ENCODE measurements at places on chromosomes 6 and 20.

- DNase-seq: no peak
Observed at GRCh38 chr6:52572536-52572935, 4.3 kb downstream of the TRAM2 start.

- no peak for DNase-seq
Observed at GRCh38 chr6:35426074-35426473, 26.1 kb upstream of the FANCE start.

- no peak for DNase-seq
Observed at GRCh38 chr20:47361057-47361915, 4.8 kb upstream of the ZMYND8 start.

- no peak for DNase-seq
Observed at GRCh38 chr20:62159839-62160238, 16.3 kb downstream of the SS18L1 start.

DNA sequence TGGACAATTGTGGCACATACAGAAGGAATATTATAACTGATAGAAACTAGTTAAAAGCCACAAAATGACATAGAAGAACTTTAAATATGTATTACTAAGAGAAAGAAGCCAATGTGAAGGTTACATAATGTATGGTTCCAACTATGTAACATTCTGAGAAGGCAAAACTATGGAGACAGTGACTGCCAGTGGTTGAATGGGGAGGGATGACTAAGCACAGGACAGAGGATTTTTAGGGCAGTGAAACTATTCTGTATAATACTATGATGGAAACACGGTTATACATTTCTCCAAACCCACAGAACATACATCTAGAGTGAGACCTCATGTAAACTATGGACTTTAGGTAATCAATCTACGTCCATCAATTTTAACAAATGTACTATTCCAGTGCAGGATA, 22.4 kb downstream of the SYNCRIP start:
- DNase-seq: no peak

- no peak for DNase-seq
Observed at GRCh38 chr6:28000351-28001045, 43.5 kb downstream of the OR2B6 start.

DNA sequence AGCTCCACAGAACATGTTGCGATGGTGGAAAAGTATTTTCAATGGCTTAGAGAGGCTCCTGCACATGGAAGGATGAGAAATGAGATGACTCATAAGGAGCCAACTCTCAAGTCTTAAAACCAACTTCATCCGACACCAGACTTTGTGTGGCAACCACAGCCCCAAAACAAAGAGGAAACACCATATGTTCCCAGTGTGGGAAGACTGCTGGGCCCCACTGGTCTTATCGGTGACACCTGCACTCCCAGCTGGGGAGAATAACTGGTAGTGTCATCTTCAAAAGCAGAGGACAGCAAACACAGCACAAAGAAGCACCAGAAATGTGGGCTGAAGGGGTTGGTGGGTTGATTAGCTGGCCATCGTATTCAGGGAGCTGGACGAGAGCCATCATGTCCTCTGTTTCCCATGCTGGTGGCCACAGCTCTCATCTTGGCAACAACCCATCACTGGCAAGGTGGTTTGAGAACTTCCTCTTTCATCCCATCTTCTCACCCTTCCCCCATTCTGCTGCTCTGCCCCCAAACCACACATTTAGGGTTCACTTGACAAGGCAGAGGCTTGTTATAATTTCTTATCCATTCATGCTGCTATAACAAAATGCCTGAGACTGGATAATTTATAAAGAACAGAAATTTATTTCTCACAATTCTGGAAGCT, 46.0 kb upstream of the TASP1 start:
- DNase-seq: no peak

All from ACHN (cell line).